ENCODE measurements at places on chromosomes 3 and 15.

DNA sequence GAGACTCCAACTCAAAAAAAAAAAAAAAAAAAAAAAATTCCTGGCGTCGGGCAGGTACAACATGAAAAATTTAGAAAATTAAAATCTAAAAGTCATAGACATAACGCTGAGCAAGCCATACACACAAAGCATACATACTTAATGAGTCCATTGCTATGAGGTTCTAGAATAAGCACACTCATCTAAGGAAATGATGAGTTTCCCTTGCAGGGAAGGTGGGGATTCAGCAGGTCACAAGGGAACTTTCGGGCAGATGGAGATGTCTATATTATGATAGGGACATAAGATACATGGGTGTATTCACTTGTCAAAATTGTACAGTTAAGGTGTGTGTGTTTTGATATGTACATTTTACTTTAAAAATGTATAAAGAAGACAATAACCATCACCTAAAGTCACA lies 120.2 kb upstream of the LIPC start:
- DNase-seq, result no peak

GRCh38 chr3:15361494-15362214 lies 29.3 kb upstream of the SH3BP5 start:
- DNase-seq, result no peak

DNA sequence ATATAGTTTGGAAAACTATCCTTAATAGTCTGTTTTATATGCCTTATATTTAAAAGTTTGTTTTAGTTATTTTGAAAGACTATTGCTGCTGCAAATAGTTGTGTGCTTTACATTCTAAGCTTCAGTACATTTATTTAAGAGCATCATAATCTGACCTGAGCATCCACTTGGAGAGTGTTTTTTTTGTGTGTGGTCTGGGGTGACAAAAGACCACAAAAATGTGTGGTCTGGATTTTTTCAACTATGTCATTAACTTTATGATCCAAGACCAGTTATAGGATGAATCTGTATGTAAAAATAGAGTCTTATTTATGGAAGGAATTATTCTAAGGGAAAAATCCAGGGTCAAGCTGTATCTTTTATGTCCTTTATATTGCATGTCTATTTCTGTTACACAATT lies 77.4 kb downstream of the SLTM start:
- no peak for DNase-seq

DNA sequence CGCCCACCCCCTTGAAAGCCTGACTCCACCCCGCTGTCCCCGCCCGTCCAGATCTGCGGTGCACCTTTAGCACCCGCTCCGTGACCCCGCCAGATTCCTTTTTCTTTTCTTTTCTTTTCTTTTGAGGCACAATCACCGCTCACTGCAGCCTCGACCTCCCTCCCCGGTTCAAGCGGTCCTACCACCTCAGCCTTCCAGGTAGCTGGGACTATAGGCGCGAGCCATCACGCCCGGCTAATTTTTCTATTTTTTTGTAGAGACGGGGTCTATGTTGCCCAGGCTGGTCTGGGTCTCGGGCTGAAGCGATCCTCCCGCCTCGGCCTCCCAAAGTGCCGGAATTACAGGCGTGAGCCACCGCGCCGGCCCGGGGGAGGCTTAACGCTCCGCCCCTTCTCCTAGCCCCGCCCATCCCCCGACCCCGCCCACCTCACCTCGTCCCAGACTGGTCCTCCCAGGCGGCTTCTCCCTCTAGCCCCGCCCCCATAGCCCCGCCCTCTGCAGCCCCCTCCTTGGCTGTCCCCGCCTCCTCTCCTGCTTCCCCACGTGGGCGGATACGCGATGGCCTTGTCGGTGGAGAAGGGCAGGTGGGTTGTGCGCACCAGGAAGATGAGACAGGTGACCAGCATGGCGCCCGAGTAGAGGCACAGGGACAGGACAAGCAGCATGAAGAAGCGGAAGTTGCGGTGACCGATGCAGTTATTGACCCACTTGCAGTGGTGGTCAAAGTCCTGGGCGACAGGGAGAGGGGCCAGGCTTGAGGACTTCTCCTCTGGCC lies 3.2 kb downstream of the ZDHHC19 start:
- DNase-seq, result no peak

GRCh38 chr3:17442332-17443049 lies 299.9 kb downstream of the TBC1D5 start:
- DNase-seq, result no peak

DNA sequence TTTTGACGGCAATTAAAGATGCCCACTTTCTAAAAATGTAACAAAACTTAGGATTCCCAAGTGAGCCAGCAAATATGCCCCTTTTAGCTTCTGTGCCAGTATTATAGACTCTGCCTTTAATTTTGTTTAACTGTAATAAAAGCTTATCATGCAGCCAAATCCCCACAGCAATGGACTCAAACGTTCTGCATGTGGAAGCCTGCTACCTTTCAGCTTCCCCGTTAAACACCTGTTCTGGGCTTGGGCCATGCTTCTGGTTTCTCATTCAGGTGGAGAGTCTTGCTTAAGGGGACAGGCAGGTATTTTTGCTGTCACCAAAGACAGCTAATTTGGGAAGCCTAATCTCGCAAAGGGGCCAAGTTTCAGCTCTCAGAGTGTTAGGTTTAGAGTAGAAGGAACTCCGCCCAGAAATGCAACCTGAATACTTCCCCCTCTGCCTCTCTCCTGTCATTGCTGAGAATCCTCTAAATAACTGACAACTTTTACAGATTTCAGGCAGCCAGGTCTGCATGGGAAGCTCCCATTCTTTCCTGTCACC lies 399.4 kb upstream of the ATP11B start:
- DNase-seq, result no peak

Measured in hippocampal formation (tissue), 2 donors.